ENCODE measurements at places on chromosomes 2 and 18.

- no peak for DNase-seq
Measured at GRCh38 chr2:224532441-224532840, 52.7 kb downstream of the CUL3 start.

- DNase-seq, result no peak
Measured at GRCh38 chr2:69717861-69718273, 24.1 kb upstream of the ANXA4 start.

- DNase-seq, result no peak
Measured at GRCh38 chr2:175371378-175371777, 189.9 kb upstream of the ATP5MC3 start.

DNA sequence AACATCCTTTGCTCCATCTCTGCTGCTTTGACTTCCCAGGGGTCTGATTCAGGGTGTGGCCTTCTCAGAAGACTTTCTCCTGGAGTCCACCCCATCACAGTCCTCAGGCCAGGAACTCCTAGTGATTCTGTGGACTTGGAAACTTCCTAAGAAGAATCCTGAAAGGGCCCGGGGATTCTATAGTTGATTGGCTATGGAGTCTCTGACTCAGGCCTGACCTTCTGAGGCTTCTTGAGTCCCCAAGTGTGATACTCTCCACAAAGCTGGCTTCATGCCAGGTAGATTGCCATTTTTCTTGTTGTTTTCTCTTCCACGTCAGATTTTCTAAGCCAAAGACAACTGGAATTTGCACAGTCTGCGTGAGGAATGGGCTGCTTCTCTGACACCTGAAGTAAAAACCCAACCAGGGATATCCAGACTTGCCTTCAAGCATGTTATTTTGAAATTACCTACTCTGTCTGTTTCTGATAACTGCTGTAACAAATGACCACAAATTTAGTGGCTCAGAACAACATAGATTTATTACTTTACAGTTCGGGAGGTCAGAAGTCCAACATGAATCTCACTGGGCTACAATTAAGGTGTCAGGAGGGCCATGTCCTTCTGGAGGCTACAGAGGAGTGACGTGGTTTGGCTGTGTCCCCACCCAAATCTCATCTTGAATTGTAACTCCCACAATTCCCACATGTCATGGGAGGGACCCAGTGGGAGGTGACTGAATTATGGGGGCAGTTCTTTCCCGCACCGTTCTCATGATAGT, 69.3 kb downstream of the ALPK2 start:
- no peak for DNase-seq

DNA sequence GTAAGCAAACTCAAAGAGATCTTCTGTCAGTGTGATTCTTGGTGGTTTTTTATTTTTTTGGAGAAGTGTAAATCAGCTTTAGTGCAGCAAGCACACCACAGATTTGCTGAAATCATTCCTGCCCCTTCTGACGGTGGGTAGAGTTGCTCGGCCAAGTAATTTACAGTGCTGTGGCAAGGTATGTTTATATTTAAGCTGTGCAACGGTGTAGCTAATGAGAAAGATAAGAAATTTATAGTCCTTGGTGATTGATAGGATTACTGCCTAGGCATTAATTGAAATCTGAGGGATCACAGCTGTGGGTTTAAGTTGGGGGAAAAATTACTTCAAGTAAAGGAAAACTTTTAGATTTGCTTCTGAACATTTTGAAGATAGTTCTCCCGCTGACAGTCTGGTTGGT, 286.6 kb downstream of the AGAP1 start:
- DNase-seq, result no peak

GRCh38 chr18:63773551-63773950, 1.7 kb upstream of the SERPINB7 start:
- no peak for DNase-seq

- DNase-seq, result no peak
Measured at GRCh38 chr2:117763804-117764203, 50.7 kb upstream of the DDX18 start.

DNA sequence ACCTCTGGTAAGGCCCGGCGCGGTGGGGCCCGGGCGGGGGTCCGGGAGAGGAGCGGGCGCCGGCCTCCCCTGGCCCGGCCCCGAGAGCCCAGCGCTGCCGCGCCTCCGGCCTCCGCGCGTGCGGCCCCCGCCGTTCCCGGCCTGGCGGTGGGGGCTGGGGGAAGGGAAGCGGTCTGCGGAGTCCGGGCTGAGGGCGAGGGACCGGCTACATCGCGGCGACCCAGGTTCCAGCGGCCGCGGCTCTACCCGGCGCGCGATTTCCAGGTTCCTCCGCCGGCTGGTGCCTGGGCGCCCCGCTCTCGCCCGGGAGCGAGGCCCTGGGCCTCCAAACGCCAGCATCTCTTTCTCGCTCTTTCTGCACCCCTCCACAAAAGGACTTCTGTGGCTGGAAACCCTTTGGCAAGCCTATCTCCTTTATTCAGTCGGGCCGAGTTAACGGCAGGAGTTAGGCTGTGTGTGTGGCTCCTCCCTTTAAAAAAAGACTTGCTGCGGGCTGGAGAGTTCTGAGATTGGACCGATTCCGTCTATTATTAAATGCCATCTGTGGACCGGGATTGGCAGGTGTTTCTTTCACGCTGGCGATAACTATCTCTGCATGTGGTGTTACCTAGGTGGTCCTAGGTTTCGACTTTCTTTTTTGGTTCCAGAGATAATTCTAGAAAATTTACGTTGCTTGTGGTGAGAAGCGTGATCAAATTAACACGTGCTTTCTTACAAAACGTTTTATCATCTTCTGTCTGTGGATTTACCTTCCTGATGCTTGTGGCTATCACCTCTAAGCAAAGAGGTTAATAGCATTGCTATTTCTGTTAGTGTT, 592 bp downstream of the ME2 start:
- DNase-seq, result peak; percentile 31

DNA sequence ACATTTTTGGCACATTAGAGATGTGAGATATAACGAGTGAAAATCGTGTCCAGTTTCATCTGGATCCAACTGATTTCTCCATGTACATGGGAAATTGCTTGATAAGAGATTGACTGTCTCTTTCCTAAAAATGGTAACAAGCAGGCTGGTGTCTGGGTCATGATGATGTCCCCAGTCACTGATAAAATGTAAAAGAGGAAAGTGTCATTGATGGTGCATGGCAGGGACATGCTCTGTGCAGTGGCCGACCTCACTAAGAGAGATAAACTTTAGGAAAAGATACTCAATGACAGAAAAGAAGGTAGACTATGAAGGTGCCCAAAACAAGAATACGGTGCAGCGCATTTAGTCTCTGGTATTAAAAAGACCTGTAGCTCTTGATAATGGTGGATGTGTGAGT, 1517.5 kb downstream of the RPIA start:
- DNase-seq, result no peak

- no peak for DNase-seq
Measured at GRCh38 chr2:96502891-96503636, 2.1 kb downstream of the NEURL3 start.

- no peak for DNase-seq
Measured at GRCh38 chr18:79389689-79390088, 6.0 kb upstream of the NFATC1 start.

- no peak for DNase-seq
Measured at GRCh38 chr2:188511346-188511745, 219.7 kb downstream of the GULP1 start.

GRCh38 chr2:240958366-240959213, 39.8 kb upstream of the SNED1 start:
- no peak for DNase-seq

DNA sequence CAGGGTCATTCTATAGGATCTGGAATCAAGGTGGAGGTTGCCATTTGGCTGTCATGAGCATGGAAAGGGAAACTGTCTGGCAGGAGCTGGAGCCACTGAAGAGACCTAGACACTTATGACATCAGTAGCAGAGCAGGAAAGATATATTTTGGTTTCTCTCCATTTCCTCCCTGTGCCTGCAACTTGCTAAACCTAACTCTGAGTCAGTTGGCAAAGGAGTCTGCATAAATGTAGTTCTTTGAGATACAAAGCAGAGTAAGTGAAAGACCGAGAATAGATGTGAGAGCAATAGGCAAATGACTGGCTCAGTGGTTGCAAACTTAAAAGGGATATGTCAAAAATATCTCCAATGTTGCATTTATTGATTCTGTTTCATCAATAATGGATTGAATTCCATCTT, 757.7 kb downstream of the KCNJ3 start:
- DNase-seq, result no peak

DNA sequence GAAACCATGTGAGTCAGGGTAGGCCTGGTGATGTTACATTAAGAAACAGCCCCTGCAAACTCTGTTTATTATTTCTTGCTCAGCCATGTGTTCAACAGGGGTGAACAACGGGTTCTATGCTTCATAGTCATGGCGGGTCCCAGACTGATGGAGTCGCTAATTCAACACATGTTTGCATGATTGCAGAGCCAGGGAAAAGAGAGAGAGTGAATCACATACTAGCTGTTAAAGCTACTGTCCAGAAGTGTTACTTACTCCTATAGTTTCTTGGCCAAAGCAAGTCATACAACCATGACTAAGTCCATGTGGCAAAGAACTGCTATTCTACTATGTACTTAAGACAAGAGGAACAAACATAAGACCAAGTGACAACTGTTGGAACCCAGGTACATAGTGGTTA, 241.2 kb upstream of the SKOR2 start:
- DNase-seq, result no peak

DNA sequence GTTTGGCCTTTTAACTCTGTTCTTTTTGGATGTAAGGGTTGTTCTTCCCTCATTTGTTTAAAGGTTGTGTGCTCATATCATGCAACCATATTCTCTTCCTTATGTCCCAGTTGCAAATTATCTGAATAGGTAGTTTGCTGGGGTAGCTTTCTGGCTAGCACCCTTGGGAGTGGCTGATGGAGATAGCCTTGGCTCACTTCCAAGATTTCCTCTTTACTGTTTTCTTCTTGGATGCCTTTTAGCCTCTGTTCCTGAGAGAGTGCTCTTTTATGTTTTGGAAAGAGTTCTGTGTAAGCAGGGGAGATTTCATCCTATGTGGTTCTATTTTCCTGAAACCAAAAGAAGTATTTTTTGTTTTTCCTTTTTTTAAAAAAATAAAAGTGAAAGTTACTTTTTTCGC, 25.4 kb downstream of the USP14 start:
- no peak for DNase-seq

GRCh38 chr2:234939576-234939975, 12.2 kb upstream of the SH3BP4 start:
- no peak for DNase-seq

GRCh38 chr18:48749768-48750167, 201.0 kb downstream of the SMAD7 start:
- no peak for DNase-seq

GRCh38 chr2:105239924-105240323, 1.6 kb upstream of the GPR45 start:
- no peak for DNase-seq

GRCh38 chr2:187618813-187619212, 64.6 kb upstream of the TFPI start:
- no peak for DNase-seq

DNA sequence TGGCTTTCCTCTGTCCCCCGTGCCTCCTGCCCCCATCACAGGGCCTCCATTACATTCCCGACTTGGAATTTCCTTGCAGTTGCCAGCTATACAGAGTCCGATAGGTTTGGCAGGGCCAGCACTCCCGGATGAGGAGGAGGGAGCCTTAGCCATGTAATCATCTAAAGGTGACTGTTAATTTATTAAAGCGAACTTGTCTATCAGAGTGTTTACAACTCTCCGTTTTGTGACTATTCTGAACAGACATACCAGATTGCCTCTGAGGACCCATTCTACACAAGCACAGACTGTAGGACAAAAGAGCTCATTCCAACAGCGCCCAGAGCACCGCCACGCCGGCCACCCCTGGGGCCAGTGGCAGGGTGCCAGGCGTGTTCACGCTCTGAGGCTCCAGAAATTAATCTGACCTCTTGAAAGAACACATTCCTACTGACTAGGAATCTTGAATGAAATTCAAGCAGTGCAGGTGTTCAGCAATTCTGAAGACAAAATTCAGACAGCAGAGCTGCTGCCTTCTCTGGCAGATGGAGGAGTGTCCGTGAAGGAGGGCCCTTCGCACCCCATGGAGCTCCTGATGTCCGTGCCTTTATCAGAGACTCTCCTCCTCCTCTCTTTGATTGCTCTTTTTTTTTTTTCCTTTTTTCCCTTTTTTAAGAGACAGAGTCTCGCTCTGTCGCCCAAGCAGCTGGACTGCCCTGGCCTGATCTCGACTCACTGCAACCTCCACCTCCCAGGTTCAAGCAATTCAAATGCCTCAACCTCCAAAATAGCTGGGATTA, 58.1 kb upstream of the RALBP1 start:
- DNase-seq, result no peak

- no peak for DNase-seq
Measured at GRCh38 chr2:12649602-12650400, 66.9 kb upstream of the TRIB2 start.

- DNase-seq, result no peak
Measured at GRCh38 chr2:118843483-118844132, 3.8 kb downstream of the EN1 start.

GRCh38 chr18:26185267-26185666, 41.0 kb upstream of the TAF4B start:
- no peak for DNase-seq

DNA sequence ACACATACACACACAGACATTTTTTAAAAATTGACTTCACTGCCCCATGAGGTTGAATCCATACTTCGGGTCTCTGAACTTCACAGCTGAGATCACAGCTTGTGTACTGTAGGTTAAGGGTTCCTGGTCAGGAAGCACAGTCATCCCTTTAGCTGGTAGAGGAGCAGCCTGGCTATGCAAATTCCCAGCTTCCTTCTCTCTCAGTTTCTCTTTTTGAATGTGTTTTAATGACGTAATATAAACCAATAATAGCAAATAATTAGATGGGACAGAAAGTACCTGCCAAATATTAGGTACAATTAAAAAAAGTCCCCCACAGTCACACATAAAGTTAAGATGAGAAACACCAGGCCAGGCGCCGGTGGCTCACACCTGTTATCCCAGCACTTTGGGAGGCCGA, 178.7 kb downstream of the ZNF385B start:
- no peak for DNase-seq

- no peak for DNase-seq
Measured at GRCh38 chr2:219123356-219124135, 37.1 kb downstream of the NHEJ1 start.

- DNase-seq, result no peak
Measured at GRCh38 chr2:9097239-9097638, 93.8 kb upstream of the MBOAT2 start.

GRCh38 chr2:109242210-109242653, 113.2 kb downstream of the SH3RF3 start:
- DNase-seq, result no peak

- peak; percentile 28 for DNase-seq
Measured at GRCh38 chr18:54671291-54671881, 80.3 kb downstream of the DYNAP start.

GRCh38 chr2:117875786-117876185, 61.3 kb downstream of the DDX18 start:
- DNase-seq, result no peak

GRCh38 chr2:147543056-147543455, 301.8 kb upstream of the ACVR2A start:
- no peak for DNase-seq

DNA sequence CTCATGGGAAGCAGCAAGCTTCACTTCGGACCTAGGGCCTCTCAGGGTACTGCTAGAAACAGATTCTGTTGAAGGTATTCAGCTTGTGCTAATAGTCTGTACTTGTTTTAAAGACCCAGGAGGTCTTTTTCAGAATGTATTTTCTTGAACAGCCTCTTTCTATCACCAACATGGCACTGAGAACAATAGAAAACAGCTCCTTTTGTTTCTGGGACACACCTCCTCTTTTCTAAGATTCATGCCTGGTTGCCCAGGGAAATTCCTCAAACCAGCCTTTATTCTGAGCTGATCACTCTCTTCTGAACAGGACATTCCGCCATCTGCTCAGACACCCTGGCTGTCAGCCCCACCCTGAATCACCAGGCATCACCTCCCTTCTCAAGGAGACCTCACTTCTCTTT, 389.6 kb downstream of the TGIF1 start:
- DNase-seq, result no peak

Data from Jurkat, Clone E6-1 (cell line).